ELR (cell line): ENCODE measurements at places on chromosomes 3 and 15.

DNA sequence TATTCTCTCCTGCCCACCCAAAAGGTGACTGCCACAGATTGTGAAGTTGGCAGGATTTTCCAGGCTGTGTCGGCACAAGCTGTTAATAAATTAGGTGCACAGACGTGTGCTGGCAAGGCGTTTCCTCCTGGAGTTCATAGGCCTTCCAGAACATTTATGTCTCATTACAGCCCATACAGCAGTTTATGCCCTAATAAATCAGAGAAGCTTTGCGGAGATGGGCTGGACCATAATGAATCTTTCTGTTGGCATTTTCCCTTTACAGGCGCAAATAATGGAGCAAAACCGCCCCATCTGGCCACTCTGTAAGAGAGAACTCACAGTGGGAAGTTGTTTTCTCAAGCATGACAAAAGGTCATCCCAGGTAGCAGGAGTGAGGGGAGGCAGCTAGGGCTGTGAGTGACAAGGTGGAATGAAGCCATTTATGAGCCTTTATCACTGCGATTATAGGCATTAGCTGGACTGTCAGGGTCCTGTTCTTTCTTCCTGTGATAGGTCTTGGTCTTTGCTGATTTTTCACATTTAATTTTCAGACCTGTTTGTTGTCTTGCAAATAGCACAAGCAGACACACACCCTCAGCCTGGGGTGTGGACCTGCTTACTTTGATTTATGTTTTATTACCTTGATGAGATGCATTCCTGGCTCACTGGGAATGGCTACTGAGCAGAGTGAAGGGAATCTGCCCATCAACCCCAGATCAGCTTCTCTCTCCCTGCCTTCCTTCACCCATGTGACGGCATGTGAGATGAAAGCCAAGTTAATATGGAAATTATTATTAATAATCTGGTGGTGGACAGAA, 257.5 kb downstream of the LRTM1 start:
- no peak for DNase-seq

GRCh38 chr3:41018855-41019254, 180.4 kb upstream of the CTNNB1 start:
- DNase-seq, result no peak

GRCh38 chr3:141103067-141103466, 51.9 kb downstream of the SPSB4 start:
- no peak for DNase-seq

DNA sequence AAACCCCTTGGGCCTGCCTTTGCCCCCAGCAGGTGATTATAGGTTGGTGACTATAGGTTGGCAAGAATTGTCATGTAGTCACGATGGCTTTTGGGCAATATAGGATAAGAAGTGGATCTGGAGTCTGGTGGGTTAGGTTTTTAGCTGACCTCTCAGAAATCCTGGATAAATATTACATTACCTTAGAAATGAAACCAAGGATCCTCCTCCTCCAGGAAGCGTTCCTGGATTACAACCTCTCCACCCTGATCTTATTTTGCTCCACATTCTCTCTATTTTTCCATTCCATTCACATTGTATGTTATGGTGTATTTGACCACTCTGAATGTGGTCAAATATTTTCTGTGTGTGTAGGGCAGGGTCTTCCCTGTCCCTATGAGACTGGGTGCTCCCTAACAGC, 82.3 kb downstream of the SEMA5B start:
- DNase-seq, result no peak

DNA sequence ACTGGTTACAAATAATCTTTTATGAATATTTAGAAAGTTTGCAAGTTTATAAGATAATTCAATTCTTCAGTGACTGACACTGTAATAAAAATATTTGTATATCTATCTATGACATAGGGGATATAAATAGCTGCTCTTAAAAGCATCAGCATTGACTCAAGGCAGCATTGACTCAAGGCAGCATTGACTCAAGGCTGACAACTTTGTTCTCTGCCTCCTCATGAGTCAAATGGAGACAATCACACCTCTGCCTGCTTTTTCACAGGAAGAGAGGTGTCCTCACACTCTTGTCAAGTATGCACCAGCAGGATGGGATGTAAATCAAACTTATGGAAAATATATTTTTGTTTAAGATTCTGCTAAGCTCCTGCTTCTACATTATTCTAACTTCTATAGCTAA, 1173.1 kb downstream of the NSUN3 start:
- no peak for DNase-seq

GRCh38 chr15:77550301-77551251, 82.1 kb downstream of the LINGO1 start:
- no peak for DNase-seq

DNA sequence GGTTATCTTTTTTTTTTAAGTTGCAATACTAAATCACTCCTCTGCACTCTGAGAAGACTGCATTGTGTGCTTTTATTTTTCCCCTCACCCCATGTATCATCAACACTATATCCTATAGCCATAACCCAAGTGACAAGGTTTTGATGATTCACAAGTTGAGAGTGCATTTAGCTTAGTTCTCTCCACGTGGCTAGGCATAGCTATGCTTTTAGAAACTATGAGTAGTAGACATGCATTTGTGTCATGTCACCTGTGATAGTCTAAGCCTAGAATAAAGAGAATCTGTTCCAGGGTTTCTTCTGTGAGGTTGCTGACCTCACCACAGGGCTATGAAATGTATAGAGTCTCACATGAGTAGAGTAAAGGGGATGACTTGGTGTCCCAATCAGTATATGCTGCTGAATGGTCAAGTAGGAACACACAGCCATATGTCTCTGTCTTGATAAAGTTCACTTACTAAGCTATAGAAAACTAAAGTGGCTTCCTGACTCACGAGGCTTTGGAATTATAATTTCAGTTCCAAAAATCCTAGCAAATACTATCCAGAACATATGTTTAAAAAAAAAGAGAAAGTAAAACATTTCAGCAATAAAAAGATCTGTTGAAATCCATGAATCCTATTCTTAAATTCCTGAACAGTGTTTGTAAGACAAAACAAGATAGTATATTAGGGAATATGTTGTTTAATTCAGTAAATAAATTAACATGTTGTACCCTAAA, 206.3 kb downstream of the LSAMP start:
- DNase-seq, result no peak

- DNase-seq, result no peak
Observed at GRCh38 chr15:41925086-41925608, 31.3 kb upstream of the SPTBN5 start.

- no peak for DNase-seq
Observed at GRCh38 chr15:39430389-39430788, 150.5 kb upstream of the THBS1 start.

DNA sequence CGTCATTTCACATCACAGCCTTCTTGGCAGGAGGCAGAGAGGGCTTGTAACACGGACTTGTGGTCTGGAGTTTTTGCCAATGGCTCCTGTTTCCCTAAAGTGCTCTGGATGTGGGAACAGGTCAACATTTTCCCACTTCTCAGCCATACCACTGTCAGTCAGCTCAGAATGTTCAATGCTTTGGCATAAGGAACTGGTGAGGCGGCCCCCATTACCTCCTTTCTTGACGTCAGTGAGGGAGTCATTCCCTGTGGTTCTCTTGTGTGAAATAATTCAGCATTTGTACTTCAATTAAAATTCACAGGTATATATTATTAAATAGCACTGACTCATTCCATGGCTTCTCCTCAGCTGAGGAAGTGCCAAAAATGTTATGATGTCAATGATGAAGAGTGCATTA, 167.1 kb downstream of the P3H2 start:
- no peak for DNase-seq

DNA sequence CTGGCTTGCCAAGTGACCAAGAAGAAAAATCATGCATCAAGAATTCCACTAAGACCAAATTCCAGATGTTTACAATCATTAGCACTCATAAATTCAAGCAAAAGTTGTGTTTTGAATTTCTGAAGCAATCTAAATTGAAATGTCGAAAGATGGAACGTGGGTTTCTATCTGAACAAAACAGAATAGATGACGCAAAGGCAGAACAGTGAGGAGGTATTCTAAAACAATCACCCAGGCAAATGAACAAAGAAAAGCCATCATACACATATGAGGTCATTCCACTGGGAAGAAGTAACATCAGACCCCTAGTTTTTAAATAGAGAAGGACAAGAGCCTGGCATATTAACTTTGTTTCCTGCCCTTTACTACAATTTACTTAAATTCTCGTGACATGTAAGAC, 58.0 kb downstream of the MCF2L2 start:
- DNase-seq, result peak; percentile 3

DNA sequence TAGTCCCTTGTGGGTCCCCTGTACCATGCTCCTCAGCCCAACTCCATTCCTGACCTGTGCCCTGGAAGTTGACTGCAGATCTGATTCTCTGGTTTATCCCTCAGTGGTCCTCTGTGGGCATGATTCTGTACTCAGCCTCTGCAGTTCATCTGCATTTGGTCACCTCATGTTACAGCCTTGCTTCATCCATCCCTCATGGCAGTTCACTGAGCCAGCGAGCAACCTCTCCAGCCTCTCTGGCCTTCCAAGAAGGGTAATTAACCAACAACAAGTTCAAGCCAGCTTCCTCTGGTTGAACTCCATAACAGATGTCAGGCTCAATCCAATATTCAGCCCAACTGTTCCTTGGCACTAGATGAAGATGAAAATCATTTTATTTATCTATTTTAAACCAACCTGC, 509.5 kb downstream of the NTRK3 start:
- DNase-seq, result no peak

DNA sequence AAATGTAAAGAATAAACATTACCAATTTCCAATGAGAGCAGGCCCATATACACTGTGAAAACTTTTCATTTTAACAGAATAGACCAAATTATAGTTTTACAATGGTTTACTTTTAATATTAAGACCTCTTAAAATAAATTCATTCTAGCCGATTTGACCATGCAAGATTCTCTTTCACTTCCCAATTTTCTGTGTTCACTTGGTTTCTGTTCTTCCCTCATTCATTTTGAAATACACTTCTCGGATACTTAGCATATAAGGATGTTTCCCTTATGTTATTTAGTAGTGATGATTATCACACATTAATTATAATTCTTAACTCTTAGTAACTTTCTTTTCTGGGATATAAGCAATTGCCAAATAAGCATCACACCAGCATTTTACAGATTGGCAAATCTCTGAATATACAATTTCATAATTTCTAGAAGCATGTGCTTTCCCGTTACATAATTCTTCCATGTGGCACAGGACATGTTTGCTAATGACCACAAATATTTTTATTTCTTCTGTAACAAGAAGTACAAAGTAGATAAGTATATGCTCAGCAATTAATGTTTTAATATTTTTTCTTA, 13.9 kb downstream of the OR5H15 start:
- no peak for DNase-seq

- peak; percentile 30 for DNase-seq
Observed at GRCh38 chr3:62615258-62615849, 242.0 kb upstream of the FEZF2 start.

DNA sequence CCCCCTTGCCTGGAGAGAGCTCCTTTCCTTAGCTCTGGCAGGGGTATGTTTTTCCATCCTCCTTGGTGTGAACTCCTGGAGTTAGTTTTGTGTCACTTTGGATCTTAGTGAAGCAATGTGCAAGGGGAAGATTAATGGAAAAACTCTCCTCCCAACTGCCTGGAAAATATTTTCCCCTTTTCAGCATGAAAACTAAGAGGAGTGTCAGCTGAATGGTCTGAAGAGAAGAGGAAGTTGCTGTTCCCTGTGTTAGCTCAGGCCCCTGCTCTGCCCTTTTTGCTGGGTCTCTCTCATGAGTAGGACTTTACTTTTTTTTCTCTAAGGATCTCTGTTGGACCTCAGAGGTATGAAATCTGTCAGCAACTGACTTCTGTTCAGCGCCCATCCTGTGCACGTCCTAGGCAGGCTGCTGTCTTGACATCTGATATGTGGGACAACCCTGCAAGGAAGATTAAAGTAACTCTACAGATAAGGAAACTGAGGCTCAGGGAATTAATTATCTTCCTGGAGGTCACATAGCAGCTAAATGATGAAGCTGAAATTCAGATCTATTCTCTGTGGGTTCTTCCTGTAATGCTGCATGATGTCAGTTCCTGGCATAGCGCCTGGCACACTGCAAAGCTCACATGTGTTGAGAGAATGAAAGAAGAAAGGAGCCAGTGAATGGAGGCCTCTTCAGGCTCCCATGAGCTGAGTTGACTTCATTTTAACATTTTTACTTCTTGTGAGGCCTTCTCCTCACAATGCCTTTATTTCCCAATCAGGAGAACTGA, 109.7 kb upstream of the GALNT15 start:
- DNase-seq, result peak; percentile 86

DNA sequence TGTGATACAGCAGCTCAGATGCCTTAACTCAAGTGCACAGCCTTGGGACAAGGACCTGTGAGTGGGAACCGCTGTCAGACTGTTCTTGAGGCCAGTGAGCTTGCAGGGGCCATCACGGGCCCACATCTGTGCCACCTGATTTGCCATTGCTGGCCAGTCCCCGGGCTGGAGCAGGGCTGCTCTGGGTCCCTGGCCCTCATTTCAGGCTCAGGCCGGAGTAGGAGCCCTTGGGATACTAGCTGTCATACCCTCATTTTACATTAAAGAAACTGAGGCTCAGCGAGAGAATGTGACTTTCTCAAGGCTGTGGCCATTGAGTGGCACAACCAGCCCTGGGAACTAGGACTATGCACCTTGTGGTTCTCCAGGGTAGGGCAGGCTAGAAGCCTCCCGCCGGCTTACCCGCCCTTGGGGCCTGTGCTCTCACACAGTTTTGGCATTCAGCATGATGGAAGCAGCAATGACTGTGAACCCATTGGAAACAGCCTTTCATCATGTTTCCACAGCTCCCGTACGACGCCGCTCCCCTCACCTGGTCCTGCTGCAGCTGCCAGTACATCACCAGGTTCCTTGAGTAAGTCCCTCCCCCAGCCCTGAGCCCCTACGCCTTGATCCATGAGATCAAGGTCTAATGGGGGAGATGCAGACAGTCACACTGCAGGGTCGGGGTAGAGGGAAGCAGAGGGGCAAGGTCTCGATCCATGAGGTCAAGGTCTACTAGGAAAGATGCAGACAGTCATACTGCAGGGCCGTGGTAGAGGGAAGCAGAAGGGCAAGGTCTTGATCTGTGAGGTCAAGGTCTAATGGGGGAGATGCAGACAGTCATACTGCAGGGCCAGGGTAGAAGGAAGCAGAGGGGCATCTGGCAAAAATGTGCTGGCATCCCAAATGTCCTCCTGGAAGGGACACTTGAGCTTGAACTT, 42.2 kb downstream of the GOLGA6L10 start:
- no peak for DNase-seq

- DNase-seq, result no peak
Observed at GRCh38 chr3:8658306-8659212, 14.0 kb upstream of the SSUH2 start.

- no peak for DNase-seq
Observed at GRCh38 chr15:64816452-64816851, 9.0 kb downstream of the PIF1 start.

DNA sequence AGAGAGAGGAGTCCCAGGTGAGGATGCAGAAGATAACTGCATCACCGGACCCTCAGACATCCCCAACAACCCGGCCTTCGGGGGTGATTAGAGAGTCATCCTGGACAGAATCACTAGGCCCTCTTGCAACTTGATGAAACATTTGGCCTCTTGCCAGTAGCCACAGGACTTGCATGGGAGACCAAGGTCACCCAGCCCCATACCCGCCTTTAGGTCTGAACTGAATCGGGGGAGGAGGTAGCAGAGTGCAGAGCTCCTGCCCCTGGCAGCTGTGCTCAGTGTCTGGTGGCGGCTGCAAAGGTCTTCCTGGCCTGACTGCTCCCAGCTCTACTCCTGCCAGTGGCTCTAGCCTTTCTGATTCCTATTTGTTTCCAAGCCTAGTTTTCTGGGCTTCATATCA, 12.4 kb downstream of the PIF1 start:
- DNase-seq, result peak; percentile 37

- peak; percentile 40 for DNase-seq
Observed at GRCh38 chr3:149332227-149332765, 1.1 kb downstream of the TM4SF18 start.

- no peak for DNase-seq
Observed at GRCh38 chr3:54877730-54878129, 50.1 kb downstream of the LRTM1 start.
